DMS79 treated with DMSO at 0.1 percent for 48 hours (cell line): ENCODE measurements at places on chromosomes 12 and 14.

DNA sequence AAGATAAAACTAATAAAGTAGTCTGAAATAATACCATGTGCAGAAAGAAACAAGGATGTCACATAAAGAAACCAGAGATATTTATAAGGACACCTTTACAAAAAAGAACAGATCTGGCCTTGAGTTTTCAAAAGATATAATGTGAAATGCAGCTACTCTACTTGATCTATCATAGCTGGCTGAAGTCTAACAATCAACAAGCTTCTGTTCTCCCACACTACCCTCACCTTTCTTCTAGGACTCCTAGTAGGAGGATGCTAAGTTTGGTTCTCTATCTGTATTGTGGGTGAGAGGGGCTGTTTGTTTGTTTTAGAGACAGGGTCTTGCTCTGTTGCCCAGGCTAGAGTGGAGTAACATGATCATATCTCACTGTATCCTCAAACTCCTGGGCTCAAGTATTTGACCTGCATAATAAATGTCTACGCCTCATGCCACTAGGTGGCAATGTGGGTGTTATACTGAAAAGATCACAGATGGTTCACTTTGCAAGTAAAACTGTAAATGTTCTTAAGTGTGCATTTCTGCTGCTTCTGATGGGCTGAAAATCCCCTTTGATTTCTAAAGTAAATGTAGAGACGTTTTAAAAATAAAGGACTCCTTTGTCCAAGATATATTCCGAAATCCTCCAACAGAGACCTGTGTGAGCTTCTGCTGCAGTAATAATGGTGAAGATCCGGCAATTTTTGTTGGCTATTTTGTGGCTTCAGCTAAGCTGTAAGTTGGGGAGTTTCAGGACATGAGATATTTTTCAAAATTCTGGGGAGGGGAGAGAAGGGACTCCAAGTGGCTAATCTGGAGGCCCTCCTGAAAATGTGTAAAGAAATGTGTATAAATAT is 269.3 kb downstream of the DAD1 start:
- DNase-seq: no peak

DNA sequence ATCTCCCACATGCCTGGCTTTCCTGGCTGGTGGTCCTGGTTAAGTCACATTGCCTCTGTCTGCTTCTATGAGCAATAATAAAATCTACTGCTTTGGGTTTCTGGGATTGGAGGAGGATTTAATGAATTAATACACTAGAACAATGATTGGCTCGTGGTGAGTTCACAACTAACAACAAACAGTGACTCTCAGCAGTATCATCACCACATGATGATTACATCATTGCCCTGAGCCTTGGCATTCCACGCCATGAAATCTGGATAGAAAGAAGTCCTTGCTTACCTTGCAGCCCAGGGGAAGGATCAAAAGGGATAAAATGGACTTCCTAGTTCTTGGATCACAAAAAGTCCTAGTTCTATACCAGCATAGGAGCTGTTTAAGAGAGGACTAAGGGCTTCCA is 1069.0 kb downstream of the VRK1 start:
- no peak for DNase-seq

DNA sequence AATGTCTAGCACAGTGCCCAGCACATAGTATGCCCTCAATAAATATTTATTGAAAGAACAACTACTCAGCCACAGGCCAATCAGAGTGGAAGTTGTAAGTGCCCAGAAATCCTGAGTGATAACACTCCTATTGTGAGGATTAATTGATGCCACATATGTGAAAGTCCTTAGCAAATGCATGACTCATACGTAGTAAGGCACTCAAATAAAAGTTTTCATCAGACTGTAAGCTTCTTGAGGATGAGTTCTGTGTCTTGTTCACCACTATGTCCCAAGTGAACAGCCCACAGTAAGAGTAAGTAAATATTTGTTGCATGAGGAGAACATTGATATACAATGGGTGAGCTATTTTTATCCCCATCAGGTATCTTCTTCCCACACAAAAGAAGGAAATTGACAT is 24.7 kb upstream of the ANO6 start:
- DNase-seq: no peak

GRCh38 chr14:90703841-90704737 is 112.1 kb downstream of the TTC7B start:
- DNase-seq: no peak

DNA sequence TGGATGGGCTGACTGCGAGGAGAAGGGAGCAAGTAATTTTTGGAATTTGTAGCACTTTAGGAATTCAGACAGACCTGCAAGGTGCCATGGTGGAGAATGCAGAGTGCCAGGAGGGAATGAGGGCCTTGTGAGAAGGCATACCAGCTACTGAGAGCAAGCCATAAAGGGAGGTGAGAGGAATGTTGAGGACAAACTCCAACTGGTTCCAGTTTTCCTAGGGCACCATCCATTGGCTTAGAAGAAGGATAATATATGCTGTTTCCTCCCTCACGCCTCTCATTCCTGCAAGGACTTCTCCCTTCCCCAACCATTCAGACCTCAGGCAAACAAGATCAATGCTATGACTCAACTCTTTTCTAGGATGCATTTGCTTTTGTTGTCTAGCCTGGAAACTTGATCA is 11.2 kb upstream of the DAAM1 start:
- DNase-seq: no peak

- DNase-seq: peak; percentile 7
Measured at GRCh38 chr12:57401165-57401564, 29.7 kb downstream of the R3HDM2 start.

GRCh38 chr12:29908157-29908556 is 124.4 kb upstream of the TMTC1 start:
- DNase-seq: no peak

DNA sequence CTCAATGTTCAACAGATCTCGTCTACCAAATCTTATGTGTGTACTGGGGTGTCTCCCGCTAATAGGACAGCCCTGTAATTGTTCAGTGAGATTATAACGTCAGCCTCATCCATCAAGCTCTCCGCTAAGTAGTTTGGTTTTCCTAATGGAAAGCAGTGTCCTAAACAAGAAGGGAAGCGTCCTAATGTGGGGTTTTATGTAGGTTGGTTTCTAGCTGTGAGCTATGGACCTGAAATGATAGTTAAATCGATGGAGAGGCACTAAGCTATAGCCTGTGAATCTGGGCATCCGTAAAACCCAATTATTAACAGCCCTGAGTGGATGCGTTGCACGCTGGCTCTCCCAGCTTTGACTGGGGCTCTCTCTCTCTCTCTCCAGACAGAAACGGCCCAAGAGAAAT is 9.2 kb upstream of the MAP1LC3B2 start:
- no peak for DNase-seq

DNA sequence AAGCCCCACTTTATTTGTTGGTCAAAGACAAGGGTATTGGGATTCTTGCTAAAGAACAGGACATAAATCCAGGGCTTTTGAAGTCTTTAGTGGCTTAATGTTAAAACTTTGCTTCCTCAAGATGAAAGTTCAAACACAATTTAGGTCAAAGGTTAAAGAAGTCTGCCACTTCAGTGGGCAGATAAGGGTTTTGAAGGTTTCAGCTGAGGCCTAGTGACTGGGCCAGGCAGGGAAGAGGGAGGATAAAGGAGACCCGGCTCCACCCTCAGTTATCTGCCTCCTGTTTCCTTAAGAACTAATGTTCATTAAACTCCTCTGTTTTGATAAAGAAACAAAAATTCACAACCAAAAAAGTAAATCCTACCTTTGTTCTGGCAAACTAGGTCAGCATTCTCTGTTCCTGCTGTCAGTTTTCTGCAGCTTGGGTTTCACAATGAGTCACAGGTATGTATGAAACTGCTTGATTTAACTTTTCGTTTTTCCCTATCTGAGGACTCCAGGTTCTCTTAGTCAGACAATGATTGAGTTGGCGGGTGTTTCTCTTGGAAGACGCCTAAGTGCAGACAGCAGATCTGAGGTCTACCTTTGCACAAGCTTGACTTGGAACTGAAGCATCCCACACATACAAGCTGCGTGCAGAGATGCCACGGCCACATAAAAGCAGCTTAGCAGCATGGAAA is 208.3 kb downstream of the EXOC5 start:
- no peak for DNase-seq

DNA sequence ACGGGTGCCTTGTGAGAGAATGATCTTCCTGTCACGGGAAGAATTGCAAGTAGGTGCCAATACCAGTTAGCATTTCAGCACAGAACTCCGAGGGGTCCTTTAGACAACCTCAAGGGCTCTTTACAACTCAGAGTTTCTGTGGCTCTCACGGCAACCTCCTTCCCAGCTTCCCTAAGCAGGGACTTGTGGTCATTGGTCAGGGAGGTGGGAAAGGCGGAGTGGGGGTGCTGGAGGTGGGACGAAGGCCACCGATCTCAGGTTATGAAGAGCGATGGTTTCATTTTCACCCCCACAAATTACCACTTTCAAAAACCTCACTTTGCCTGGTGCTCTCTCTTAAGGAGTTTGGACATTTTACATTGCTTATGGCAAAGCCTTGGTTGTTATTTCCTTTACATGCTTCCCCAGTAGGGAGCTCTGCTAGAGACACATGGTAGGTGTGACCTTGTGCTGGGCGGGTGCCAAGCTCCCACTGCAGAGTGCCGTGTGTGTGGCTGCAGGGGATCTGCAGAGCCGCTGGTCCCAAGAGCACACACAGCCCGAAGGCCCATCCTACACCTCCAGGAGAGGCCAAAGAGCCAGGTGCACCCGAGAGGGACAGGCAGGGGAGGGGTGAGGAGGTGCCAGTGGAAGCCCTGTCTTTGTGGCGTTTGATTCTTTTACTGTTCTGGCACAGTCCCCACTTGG is 21.4 kb downstream of the BCL2L14 start:
- peak; percentile 81 for DNase-seq

GRCh38 chr14:93078870-93079269 is 36.9 kb downstream of the ITPK1 start:
- DNase-seq: no peak

GRCh38 chr12:130633771-130634170 is 82.3 kb downstream of the RIMBP2 start:
- DNase-seq: peak; percentile 87

DNA sequence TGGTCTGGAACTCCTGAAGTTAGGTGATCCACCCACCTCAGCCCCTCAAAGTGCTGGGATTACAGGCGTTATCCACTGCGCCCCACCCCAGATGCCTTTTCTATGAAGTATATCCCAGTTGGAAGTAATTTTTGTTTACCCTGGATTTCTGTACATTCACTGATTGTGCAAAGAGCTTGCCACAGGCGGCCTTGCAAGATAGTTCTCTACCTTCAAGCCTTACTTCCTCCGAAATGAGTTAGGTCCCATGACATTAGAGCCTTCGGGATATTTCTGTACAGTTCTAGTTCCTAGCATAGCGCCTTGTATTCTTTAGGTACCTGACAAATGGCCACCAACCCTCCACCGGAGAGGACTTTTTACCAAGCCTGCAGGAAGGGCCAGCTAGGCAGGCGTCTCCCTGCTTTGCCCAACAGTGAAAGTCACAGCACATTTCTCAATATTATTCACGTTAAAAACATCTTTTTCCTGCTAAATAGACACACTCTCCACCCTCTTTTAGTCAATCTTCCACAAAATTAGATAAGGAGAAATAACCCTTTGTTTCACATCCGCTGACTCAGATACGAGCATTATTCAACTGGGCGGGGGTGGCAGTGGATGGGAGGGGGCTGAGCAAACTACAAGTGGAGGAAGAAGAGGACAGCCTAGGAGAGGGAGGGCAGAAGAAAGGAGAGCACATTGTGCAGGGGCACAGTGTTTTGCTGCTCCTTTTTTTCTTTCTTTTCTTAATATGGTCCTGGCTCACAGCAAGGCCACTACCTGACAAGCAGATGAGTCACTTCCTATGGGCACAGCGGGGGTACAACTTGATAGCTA is 40.0 kb upstream of the CAPRIN2 start:
- DNase-seq: no peak

DNA sequence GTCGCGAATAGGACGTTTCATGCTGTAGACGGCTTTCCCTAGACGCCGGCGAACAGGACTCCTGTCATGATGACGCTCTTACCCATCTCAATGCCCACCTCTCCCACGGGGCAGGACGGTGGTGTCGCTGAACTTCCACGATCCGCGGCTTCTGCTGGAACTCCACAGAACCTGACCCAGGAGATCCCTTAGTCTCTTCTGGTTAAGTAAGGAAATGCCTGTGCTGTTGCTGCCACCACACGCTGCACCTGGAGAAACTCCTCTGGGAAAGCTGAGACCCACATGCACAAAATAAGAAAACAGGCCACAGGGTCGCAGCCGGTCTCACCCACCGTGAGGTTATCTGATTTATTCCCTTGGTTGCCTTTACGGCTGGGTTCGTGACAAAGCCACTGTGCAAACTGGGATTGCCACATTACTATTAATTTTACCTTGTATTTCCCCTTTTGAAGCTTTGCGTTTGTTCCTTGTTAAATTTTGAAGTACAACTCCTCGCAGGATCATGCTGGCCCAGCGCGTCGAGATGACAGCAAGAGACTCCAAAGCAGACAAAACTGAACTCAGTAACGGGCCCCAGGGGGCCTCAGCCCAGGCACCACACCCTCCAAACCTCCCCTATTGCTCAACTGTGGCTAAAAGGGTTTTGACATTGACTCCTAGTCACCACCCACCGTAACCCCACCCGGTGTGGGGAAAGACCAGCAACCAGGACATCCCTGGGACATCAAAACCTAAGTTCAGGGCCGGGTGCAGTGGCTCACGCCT is 9.2 kb upstream of the MMP17 start:
- DNase-seq: no peak

DNA sequence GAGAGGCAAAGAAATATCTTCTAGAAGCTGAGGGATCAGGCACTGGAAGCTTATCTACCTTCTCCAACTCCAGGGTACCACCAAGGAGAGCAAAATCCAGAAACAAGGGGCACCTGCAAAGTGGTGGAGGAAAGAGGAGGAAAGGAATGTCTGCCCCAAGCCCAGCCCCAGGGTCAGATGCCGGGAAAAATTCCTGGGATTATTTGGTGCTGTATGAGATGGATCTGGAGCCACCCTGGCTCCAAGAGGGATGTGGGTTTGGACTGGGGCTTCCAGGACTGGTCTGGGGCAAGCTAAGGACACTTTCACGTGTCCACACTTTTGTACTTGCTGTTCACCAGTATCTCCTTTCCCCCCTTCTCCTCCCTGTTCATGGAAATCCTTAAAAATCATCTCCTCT is 69.8 kb downstream of the DPF3 start:
- DNase-seq: no peak

GRCh38 chr14:50230701-50231474 is 490 bp downstream of the SOS2 start:
- peak; percentile 71 for DNase-seq

GRCh38 chr12:25401547-25402345 is 151.0 kb upstream of the KRAS start:
- DNase-seq: no peak

- DNase-seq: no peak
Measured at GRCh38 chr12:45357539-45358417, 141.9 kb downstream of the ANO6 start.

- no peak for DNase-seq
Measured at GRCh38 chr14:58574623-58575022, 63.1 kb upstream of the DACT1 start.
